ENCODE measurements at places on chromosomes 3 and 15.

- DNase-seq = no peak
Observed at GRCh38 chr3:153268564-153269279, 106.7 kb downstream of the RAP2B start.

GRCh38 chr3:148158210-148158609 is 539.5 kb upstream of the AGTR1 start:
- no peak for DNase-seq

DNA sequence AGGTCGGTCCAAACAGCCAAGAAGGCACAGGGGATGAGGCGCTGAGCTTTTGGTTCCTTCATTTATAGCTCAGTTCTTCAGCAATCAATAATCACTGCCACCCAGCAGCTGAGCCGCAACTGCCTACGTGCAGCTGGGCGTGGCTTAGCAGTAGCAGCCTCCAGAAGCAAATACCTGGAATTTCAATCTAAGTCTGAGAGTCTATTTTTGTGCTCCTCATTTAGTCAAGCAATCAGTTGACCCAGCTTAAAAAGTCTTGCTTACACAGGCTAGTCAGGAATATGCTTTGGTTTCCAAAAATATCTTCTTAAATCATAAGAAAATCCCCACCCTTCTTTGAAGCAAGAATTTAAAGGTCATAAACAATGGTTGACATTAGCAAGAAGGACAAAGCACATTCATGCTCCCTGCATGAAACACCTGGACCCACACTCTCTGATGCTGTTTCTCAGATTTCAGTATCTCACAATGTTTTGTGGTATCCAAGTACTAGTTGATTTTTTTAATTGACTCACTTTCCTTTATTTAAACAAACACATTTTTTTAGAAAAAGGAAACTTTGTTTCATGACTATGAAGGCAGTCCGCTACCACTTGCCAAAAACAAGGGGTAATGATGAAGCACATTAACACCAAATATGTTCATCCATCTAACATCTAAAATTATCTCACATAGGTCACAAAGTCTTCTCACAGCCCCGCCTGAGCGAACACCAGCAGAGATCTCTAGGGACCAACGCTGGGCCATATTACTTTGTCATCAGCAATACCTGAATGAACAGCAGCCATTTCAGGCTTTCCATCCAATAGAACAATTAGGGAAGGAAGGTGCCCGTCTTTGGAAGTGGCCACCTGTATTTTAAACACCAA is 106.1 kb downstream of the OXNAD1 start:
- no peak for DNase-seq

- DNase-seq = no peak
Observed at GRCh38 chr3:55455915-55456314, 31.2 kb downstream of the WNT5A start.

DNA sequence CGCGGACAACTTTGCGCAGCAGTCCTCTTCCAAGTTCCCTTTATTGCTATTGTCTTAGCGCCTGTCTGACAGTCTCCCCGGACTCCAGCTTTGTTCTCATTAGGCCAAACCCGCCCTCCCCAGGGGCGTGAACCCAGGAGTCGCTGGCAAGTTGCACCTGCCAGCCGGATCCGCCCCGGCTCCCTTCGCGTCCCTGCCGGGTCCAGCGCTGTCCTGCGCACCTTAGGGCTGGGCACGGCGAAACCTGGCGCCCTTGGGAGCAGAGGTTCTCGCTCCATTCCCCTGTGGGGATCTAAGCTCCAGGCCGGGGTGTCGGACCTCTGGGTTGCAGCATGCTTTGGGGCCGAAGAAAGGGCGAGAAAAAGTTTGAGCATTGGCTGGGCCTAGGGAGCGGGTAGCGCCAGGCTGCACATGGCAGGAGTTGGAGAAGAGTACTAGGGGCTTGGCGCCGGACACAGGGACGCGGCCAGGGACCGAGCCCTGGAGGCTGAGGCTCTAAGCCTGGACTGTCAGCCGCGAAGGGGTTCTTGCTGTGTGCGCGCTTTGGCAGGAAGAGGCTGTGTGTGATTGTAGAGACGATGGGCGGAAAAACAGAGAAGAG is 335.1 kb upstream of the THRB start:
- peak; percentile 47 for DNase-seq

- no peak for DNase-seq
Observed at GRCh38 chr3:128786434-128787020, 60.5 kb downstream of the RAB7A start.

DNA sequence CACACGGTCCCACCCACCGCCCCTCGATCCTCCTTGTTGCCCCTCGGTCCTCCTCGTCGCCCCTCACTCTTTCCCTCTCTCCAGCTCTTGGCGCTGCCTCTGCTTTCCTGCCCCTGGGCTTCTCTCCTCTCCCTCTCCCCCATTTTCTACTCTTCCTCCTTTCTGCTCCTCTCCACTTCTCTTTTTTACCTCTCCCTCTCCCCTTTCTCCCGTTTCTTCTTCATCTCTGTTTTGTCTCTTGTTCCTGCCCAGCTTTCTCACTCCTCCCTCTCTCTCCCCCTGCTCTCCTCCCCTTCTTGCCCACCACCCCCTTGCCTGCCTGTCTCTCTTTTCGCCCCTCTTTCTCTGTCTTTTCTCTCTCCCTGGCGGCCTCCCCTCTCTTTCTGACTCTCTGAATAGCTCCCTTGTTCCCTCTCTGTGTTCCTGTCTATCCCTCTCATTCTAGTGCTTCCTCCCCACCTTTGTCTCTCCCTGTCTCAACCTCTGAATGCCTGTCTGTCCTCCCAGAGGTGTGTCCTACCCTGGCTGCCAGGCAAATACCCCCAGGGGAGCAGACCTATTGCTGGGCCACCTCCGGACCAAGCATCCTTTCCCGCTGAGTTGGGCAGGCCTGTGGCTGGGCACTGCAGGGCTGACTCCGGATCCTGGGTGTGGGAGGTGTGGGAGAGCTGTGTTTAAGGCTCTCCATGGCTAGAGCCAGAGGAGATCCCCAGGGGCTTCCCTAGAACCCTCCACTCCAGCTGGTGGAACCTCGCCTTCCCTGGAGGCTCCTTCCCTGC is 41.0 kb downstream of the EPHB3 start:
- peak; percentile 48 for DNase-seq

DNA sequence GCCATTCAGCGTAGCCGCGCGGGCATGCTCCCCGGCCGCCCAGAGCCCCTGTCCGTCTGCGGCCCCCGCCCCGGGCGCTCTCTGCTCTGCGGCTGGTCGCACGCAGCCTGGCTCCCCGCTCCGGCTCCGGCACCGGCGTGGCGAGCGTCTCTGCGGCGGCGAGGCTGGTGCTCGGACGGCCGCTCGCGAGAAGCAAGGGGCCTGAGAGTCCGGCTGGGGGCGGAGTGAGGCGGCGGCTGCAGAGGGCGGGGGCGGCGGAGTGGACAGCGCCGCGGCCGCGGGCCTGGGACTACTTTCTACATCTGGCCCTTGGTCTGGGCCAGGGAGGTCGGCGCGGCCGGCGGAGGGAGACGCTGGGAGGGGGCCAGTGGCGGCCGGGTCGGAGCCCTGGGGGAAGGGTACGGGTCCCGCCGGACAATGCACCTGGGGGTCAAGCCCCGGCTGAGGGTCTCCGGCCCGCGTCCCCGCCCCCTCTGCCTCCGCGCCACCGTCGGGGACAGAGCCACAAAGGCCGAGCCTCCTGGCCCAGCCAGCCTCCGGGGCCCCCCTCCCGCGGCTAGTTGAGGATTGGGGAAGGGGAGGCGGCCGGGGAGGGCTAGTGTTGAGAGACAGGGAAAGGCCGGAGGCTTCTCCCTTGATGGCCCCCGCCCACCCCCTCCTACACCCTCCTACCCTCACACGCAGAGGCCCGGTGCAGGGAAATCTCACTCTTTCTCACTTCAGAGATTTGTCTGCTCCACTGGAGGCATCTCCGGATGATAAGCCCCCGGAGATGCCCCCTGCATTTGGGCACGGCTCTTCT is at the start of gene PRTG:
TSS of gene PRTG (minus strand) at position 226 of the 802 bp plus-strand sequence. CDS start at position 5, 221 bp downstream.
- DNase-seq = peak; percentile 82

DNA sequence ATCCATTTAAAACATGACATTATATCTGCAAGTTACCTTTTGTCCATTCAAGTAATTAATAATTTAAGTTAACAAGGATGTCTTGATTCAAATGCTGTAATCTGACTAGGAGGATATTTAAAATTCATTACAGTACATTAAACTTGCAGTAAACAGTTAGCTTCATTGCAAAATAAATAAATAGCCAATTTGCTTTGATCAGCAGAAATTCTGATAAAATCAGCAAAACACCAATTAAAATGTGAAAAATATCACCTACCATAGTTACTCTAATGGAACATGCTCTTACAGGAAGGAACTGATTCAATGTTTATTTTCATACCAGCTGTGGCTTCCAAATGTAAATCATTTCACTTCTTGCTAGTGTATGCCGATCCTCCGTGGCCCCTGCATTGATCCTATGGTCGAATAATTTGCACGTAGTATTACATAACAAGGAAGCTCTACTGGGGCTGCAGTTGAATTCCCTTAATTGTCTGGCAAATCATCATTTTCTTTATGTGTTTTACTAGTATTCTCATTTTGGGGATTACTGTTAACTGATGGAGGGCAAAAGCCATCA is 150.7 kb downstream of the FOXB1 start:
- no peak for DNase-seq

DNA sequence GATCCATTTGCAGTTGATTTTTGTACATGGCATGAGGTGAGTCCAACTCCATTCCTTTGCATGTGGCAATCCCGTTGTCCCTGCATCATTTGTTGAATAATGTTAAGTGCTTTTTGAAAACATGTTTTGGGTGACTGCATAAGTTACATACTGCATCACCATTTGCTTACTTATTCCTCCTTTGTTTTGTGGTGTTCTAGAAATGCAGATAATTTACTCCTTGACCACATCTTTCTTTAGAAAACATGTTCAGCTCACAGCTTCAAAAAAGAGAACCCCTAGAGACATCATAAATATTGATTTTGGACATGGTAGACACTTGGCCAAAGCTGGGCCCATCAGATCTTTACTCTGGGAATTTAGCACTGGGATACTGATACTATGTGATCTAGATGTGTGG is 135.3 kb upstream of the DAZL start:
- no peak for DNase-seq

- DNase-seq = no peak
Observed at GRCh38 chr3:188280627-188281026, 126.7 kb downstream of the LPP start.

DNA sequence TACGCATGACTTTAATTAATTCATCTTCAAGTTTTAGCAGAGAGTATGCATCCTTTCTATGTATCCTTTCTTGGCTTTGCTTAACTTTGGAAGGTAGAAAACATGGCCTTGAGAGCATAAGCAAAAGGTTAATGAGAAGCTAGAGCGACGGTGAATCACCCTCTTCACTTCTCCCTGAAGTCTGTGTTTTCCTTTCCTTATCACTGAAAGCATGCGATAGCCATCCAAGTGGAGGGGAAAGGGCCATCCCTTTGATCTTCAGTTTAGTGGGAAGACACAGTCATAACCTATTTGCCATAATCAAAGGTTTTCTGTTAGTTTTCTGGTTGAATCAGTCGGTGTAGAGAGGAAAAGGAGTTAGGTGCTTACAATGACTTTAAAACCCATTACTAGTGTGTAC is 354.0 kb upstream of the ROBO2 start:
- DNase-seq = no peak
